ENCODE measurements at places on chromosomes 2 and 18.

GRCh38 chr2:105126336-105126735 lies 88.5 kb downstream of the MRPS9 start:
- no peak for DNase-seq

GRCh38 chr2:203104273-203104672 lies 89.6 kb downstream of the NBEAL1 start:
- no peak for DNase-seq

GRCh38 chr18:77635451-77635850 lies 385.8 kb downstream of the GALR1 start:
- DNase-seq, result no peak

GRCh38 chr2:12201369-12201768 lies 454.9 kb downstream of the LPIN1 start:
- DNase-seq, result no peak

GRCh38 chr2:23692851-23693605 lies 233.9 kb downstream of the ATAD2B start:
- DNase-seq, result no peak

GRCh38 chr2:45541450-45541849 lies 69.6 kb downstream of the SRBD1 start:
- no peak for DNase-seq

DNA sequence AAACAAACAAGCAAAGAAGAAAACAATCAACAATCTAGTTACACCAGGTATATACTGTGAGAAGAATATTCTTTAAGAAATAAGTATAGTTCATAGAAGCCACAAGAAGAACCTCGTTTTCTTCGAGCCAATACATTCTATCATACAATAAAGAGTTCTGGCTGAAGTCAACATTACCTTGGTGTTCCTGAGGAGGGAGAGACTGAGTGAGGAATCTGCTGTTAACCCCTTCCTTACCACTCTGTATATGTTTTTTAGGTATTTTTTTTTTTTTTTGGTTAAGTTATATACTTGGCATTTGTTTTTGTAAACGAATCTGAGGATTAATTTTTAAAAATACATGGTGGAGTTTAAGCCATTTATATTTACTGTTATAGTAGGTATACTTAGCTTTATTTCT lies 412.5 kb downstream of the NUP35 start:
- no peak for DNase-seq

DNA sequence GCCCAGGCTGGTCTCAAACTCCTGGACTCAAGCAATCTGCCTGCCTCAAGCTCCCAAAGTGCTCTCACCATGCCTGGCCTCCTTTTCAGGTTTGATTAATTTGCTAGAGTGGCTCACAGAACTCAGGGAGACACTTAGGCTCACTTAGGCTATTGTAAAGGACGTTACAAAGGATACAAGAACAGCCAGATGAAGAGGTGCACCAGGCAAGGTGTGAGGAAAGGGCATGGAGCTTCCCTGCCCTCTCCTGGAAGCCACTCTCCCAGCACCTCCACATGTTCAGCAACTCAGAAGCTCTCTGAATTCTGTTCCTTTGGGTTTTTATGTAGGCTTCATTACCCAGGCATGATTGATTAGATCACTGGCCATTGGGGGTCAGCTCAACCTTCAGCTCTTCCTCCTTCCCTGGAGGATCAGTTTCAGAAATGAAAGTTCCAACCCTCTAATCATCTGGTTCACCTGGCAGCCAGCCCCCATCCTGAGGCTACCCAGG lies 78.7 kb upstream of the RGPD5 start:
- DNase-seq, result no peak

DNA sequence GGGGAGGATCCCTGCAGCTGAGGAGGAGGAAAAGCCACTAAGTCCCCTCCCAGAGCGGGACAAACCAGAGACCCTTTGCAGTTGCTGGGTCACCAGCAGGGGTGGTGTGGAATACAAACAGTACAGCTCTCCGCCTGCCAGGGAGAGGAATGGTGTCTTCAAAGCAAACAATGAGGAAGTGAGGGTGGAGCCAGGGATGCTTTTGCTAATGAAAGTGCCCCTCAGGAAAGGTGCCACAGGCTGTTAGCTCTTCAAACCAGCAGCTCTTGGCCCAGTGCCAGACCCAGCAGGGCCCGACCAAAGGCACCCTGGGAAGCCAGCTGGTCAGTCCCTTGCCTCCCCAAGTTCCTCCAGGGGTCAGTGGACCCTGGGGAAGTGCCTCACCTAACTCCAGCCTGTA lies 102.8 kb downstream of the HIBCH start:
- no peak for DNase-seq

DNA sequence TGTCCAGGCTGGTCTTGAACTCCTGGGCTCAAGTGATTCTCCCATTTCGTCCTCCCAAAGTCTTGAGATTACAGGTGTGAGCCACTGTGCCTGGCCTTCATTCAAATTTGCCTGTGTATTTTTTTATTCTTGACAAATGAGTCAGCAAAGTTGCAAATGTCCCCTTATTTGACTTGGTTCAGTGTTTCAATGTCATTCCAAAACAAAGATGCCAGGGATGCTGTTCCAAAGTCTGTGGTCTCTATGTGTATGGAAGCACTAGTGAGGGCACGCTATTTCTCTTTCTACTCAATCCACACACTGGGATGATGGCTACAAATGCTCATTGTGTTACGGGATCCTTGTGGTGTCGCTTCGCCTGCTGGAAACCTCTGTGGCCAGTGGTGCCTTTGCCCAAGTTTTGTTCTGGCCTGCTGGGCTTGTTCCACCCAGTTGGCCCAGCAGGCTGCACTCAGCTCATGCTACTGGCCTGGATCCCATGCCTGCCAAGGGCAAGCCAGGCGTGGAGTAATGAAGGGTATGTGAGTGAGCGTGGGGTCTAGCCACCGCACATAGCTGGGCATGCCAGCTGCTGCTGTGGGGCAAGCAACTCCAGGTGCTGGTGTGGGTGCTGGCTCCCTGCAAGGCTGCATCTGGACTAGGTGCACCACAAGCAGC lies 35.6 kb downstream of the FBXO48 start:
- DNase-seq, result no peak

DNA sequence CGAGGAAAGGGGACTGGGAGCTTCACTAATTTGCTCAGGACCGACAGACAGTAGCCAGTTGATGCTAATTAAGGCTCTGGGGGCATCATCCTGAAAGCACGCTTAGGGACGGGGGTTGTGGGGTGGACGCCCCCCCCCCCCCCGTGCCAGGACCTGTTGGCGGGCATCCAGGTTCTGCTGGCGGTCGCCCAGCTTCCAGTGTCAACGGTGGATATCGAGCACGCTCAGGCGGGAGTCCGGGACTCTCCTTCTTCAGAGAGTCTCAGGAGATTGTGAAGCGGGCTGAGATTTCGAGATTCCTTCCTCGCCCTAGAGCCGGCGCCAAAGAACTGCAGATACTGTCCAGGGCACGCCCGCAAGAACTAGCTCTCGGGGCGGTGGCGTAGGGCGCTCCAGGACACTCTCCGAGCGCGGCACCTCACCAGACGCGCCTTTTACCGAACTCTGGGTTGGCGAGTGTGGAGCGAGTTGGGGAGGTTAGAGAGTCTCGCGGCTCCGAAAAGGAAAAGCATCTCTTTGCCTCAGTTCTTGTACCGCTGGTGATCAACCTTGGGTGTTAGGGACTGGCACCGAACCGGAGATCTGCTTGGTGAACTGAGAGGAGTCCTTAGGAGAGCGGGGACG lies 5.6 kb downstream of the RAX start:
- peak; percentile 23 for DNase-seq

DNA sequence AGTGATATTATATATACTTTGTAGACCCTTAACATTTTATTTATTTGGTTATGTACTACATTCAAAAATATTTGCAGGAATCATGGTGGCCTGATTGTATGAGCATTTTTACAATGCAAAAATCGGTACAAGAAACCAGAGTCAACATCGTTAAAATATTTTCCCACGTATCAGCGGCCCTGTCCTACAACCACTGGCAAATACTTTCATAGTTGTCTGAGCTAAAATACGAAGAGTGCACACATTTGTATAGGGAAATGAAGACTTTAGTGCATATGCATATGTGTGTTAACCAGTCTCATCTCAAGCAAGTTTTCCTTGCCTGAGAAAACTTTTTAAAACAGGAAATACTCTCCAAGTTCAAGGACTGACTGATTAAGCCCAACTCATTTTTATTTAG lies 35.9 kb downstream of the CCDC102B start:
- DNase-seq, result no peak

DNA sequence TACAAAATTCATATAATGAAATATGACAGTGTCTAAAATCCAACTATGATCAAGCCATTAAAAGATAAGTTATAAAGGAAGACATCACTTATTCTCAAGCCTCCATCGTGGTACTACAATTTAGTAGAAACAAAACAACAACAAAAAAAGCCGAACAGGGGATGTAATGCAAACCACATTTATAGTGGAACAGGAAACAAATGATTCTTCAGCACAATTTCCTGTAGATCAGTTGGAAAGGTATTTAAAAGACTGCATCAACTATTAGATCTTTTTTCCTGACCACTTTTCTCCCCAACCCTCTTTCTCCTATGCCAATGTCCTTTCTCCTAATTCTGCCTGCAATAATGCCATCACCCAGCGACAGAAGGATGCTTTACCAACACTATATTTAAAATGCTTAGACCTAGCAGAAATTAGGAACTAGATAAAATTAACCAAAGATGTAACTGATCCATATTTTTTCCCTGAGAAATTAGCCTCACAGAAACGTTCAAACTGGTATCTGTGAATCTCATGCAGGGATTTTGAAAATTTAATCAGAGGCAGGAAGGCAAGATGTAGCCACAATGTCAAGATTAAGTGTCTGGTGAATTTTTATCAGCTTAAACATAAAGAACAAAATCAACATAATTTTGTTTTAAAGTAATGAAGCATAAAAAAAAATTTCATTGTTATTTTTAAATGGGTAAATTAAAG lies 271.4 kb downstream of the TCF4 start:
- no peak for DNase-seq
